ENCODE measurements at places on chromosomes 11 and 22.

DNA sequence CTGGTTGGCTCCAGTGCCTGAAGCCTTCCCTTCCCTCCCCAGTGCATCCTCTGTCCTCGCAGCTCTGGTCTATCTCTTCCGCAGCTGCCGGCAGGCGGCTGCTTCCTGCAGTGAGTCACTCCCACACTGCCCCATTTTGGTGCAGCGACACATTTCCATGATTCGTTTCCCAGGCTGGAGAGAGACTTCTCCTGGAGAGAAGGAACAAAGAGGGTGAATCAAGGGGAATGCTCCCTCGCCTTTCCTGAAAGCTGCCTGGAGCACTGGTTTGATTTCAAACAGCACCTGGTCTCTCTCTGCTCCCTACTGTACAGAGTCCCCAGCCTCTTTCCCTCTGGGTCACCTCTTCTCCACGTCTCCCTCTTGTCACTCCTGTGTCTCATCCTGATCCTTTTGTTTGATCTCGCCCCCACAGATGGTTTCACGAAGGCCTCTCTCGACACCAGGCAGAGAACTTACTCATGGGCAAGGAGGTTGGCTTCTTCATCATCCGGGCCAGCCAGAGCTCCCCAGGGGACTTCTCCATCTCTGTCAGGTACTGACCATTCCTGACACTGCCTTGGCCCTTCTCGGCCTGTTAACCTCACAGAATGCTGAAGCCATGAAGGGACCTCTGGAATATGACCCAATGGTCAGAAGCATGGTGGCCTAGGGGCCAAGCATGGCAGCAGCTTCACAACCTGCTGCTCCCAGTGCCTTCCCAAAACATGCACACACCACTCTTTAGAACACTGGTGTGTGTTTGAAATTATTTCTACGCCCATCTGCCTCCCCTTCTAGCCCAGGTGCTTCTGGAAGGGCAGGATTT lies at the start of gene TMA7B:
Gene TMA7B, plus strand, starts transcription at position 758 of the 808 bp plus-strand sequence. CDS start 3,978 bp downstream, outside the sequence.
- DNase-seq = no peak

GRCh38 chr22:26762503-26763472 lies 105.4 kb downstream of the MIAT start:
- no peak for DNase-seq

DNA sequence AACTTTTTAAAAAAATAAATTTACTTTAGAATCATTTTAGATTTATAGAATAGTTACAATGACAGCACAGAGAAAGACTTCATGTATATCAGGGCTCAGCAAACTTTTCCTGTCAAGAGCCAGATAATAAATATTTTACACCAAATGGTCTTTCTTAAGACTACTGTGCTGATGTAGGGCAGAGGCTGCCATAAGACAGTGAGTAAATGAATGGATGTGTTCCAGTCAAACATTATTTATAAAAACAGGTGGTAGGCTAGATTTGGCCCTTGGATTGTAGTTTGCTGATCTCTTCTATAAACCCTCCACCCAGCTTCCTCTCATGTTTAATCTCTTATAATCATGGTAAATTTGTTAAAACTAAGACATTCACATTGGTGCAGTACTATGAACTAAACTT lies 33.0 kb downstream of the CECR2 start:
- no peak for DNase-seq

GRCh38 chr11:64373598-64373974 lies 14.6 kb downstream of the RPS6KA4 start:
- no peak for DNase-seq

DNA sequence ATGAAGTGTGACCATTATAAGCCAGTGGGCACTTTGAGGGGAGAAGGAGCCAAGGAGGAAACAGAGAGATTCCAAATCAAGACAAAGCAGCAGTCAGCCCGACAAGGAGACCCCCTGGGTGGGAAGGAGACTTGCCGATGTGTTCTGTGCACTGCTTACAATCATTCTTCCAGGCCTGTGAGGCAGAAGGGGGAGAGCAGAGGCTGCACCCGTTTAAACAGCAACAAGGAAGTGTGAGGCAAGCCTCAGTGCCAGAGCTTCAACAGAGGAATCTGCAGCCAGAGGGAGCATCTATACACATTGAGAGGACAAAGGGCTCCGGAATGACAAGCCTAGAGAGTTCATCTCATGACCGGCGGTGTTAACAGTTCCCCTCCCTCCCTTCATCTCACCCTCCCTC lies 121.1 kb downstream of the NXPE2 start:
- DNase-seq = no peak

DNA sequence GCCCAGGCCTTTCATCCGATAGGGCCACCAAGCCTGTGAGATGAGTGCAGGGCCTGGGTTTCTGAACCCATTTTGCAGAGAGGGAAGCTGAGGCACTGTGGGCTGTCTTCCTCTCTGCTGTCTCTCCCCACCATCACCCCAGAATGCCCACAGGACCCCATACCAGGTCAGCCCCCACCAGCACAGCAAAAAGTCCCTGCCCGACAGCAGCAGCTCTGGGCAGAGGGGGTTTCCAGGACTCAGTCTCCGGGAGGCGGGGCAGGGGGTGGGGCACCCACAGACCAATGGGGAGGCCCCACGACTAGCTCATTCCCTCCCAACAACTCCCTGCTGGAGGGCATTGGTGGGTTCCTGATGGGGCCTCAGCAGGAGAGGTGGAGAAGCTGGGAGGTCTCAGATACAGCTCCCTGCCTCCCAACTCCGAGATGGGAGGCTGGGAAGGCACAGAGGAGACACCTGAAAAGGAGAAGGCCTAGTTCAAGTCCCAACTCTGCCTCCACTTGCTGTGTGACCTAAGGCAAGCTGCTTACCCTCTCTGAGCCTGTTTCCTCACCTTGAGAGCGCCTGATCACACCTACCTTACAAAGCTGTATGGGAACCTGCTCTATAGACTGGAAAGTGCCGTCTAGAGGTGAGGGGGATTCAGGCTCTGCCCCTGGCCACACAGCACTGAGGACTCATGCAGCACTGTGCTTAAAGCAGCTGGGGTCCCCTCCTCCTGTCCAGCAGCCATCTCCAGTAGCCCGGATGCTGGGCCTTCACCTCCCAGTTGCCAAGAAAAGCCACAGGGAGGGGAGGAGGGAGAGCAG lies 3.5 kb downstream of the CBX7 start:
- no peak for DNase-seq

GRCh38 chr11:110621826-110622225 lies 90.4 kb downstream of the ARHGAP20 start:
- DNase-seq = no peak

GRCh38 chr11:75313513-75314272 lies 37.8 kb downstream of the ARRB1 start:
- DNase-seq = no peak

- no peak for DNase-seq
These were observed 798.0 kb downstream of the DLG2 start for GRCh38 chr11:84829162-84829561.

GRCh38 chr11:132286106-132286505 lies 915.7 kb downstream of the NTM start:
- no peak for DNase-seq

GRCh38 chr11:61082062-61082870 lies 20.0 kb upstream of the CD5 start:
- no peak for DNase-seq

DNA sequence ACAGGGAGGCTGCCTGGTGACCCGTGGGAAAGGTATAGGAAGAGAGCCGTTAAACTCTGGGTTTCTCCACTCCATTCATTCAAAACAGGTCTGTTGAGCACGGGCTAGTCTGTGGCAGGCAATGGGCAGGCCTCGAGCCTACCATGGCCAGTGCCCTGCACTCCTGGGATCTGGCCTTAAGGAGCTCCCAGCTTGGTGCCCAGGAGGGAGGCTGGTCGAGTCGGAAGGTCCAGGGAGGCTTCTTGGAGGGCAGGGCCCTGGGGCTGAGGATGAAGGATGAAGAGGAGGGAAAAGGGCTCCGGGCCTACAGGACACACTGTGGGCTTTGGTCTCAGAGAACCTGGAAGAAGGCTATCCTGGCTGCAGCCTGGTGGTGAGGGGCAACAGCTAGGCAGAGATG lies 41.9 kb upstream of the MN1 start:
- no peak for DNase-seq

GRCh38 chr22:37166675-37167066 lies 17.0 kb upstream of the IL2RB start:
- peak; percentile 66 for DNase-seq

DNA sequence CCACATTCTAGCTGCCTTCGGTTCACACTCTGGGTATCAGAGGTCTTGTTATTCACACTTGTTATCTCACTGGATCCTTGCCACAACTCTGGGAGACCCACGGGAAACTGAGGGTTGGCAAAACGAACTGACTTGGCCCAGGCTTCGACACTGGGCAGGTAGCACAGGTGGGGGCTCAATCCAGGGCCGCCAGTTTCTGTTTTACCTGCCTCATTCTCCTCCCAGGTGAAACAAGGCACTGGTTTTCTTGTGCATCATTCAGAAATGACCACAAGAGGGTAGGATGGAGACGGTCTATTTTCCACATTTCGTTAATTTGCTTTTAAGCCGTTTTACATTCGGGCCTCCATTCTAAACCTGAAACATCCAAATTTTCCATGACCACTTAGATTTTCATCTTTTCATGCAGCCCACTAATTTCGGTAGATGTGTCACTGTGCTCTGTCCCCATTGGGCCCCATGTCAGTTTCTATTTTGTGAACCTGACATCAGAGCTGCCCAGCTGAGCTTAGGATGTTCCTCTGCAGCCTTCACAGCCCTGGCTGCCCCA lies 108.1 kb downstream of the KIAA1671 start:
- no peak for DNase-seq

- no peak for DNase-seq
These were observed 702 bp downstream of the BIRC2 start for GRCh38 chr11:102347462-102348370.

All from breast epithelium (tissue), 4 donors.